ENCODE measurements at places on chromosomes 4 and X.

- DNase-seq, result no peak
Observed at GRCh38 chr4:170610434-170610833, 520.7 kb upstream of the AADAT start.

DNA sequence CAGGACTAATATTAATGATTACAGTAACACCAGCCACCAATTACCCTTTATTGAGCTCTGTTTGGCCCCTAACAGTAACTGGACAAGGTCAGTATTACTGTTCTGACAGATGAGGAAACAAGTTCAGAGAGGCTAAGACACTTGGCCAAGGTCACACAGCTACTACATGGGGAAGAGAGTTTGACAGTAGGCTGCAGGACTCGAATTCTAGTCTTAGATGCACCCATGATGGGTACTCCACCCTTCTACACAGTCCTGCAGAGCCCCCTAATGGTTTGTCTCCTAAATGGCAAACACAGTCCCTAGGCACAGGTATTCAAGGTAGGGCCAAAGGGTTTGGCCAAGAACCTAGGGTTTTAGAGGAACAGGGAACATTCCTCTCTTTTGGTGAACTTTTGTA is 93.9 kb downstream of the NSUN7 start:
- no peak for DNase-seq

DNA sequence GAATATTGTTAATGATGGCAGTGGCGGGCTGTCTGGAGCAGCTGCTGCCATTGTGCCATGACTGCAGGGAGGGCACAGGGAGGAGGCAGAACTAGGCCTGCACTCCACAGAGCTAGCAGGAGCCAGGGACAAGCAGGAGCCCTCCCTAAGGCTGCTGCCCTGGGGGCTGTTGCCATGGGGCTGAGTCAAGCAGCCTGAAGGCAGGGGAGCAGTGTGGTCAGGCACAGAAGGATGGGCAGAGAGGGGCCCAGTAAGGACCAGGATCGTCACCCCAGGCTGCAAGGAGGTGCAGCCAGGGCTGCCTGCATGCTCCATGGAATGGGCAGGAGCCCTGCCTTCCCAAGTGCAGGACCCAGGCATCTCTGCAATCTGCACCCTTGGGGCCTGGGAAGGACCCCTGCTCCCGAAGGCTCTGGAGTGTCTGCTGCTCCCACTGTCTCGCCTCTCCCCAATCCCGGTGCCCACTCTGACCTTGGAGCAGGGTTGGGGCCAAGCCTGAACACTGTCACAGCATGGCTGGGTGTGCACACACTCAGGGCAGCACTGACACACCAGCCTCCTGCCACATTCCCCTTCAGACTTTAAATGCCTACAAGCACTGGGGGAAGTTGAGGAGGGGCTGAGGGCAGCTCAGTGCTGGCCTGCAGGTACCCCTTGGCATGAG is 98.3 kb upstream of the GALNTL6 start:
- DNase-seq, result no peak

DNA sequence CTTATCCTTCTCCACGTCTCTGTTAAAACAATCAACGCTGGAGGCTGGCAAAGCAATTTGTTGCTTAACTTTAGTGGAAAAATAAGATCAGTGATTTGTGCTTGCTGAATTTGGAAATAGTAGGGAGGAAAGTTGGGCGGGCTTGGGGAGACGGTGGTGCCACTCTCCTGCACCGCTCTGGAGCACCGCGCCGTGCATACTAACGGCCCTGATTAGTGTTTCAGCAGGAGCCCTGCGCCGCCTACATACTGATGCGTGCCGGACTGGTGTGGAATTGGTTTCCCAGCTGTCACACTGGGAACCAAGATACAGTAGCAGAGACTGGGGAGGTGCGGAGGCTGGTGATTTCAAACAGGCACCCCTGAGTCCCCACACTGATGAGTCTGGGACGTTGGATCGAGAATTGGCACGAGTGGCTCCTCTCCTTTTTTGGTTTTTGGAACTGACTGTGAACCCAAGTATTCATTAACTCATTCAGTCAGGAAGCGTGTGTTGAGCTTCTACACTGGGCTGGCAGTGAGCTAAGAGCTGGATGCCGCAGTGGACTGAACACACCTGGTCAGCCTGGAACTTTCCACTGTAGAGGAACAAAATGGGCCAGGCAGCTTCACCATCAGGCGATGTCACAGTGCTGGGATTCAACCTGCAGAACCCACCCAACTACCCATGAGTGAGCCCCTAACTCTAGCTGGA is 29.0 kb upstream of the PSAPL1 start:
- no peak for DNase-seq

DNA sequence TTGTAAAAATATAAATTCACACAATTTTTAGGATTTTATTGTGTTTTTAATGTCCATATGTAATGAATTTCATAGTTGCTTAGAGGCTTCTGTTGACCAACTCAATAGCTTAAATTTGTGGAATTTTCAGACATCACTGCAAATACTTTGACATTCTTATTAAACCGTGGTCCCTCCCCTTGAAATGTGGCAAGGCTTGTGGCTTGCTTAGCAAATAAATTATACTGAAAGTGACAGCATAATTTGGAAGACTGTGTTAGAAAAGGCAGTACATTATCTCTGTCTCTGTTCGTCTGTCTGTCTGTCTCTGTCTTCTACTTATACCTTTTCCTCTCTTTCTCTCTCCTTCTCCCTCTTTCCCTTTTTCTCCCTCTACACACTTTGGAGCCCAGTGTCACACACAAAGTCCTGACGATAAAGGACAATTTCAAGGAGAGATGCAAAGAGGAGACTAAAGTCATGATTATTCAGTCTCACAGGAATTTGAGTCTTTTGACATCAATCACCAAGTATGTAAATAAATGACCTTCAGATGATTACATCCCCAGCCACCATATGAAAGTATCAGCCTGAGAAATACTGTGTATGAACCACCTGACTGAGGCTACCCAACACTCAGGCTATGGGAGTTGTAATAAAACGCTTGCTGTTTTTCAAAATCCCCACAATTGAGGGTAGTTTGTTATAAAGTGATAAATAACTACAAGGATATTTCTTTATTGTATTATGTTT is 21.0 kb upstream of the UGT2B7 start:
- DNase-seq, result no peak

DNA sequence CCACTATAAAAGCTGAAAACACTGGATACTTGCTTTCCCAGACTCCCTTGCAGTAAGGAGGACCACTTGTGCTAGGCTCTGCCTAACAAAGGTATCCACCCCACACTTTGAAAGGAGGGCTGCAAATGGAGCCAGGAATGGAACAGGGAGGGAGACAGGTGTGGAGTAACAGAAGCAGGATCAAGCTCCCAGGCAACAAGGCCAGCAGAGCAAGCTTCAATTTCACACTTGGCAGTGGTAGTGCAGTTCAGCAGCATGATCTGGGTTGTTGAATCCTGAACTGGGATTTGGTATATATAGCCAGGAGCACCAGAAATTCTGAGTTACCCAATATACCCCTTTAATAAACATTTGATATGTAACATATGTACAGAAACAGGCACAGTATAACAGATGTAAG is 9.8 kb downstream of the LAMP2 start:
- DNase-seq, result no peak

GRCh38 chr4:148170408-148171365 is 271.5 kb downstream of the NR3C2 start:
- no peak for DNase-seq

DNA sequence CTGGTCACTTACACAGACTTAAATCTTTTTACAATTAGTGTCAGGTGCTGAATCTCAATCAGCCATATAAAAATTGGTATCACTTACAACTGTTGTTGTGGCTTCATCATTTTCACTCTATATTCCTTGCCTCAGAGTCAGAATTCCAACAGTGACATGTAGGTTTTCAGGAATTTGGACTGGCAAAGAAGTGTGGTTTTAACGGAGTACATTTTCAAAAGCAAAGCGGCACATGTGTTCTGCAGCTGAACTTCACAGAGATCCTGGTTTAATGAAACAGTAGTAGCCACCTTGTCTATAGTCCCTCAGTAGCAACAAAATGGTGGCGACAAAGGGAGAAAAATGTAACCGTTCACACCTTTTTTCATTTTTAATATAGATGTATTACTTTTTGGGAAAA is 486.6 kb downstream of the FAT4 start:
- no peak for DNase-seq

GRCh38 chrX:7109838-7110793 is 37.4 kb upstream of the STS start:
- peak; percentile 45 for DNase-seq

GRCh38 chrX:23304881-23305280 is 29.8 kb upstream of the PTCHD1 start:
- no peak for DNase-seq

- DNase-seq, result no peak
Observed at GRCh38 chr4:128349921-128350320, 62.3 kb upstream of the PGRMC2 start.

GRCh38 chrX:36422368-36422767 is 502.8 kb downstream of the CFAP47 start:
- no peak for DNase-seq

DNA sequence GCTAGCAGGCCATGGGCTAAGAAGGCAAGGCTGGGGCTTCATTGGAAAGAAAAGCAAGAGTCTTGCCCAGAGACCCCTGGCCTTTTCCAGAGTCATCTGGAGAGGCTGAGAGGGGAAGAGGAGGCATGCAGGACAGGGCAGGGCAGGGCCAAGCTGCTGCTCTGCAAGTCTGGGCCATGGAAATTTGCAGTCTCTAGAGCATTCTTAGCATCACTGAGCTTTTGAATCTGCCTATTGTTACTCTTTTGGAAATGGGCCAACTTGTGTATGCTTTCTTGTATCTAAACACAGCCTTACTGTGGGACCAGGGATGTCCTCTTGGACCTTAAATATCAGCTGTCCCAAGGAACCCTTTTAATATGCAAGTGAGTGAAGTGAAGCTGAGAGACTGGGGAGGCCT is 560.5 kb downstream of the MID1IP1 start:
- no peak for DNase-seq

DNA sequence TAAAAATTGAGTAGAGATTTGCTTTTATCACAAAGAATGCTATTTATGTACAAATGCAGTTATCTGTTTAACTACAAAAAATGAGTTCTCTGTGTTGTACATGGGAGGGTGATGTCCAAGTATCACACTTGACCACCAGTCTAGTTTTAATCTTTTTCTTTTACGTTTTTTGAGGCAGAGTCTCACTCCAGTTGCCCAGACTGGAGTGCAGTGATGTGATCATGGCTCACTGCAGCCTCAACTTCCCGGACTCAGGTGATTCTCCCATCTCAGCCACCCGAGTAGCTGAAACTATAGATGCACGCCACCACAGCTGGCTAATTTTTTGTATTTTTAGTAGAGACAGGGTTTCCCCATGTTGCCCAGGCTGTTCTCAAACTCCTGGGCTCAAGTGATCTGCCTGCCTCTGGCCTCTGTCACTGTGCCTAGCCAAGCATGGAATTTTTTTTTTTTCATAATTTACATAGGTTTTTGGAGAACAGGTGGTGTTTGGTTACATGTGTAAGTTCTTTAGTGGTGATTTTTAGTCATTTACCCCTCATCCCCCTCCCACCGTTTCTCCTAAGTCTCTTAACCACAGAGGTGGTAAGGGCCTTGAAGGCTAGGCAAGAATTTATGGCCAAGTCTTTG is 47.9 kb upstream of the RPA4 start:
- DNase-seq, result no peak

GRCh38 chr4:108005807-108006206 is 16.1 kb downstream of the HADH start:
- no peak for DNase-seq

GRCh38 chr4:185254434-185254833 is 45.0 kb downstream of the SNX25 start:
- no peak for DNase-seq

DNA sequence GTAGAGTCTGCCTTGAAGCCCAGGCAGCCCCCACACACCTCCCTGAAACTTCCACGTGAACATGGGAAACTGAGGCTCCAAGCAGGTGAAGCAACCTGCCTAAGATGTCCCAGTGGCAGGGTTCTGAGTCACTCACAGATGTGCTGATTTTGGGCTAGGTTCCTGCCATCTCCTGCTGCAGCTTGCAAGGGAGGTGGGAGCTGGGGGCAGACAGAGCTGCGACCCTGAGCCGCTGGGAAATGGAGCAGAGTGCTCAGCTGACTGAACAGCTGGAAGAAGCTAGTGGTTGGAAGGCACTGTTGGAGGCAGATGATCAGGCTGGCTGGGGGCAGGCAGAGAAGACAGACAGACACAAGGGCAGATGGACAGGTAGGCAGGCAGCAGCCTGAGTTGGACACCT is 3.6 kb upstream of the FATE1 start:
- no peak for DNase-seq
